Foreskin keratinocyte (primary cell): ENCODE measurements at places on chromosomes 16 and 17. TPM values are rescaled to one million over a fixed set of nuclear protein-coding genes. Genes with fewer than 3 reads are reported as not detected.

PLA2G10 gene
- 0.34 and 0.71 TPM in 2 replicates for total RNA-seq

ARL5C gene
- not detected in 2 replicates for total RNA-seq

CA7 gene
- total RNA-seq: not detected in 2 replicates

CRYBA1 gene
- not detected in 2 replicates for total RNA-seq

SLC12A4 gene
- total RNA-seq: 79.0 and 90.9 TPM in 2 replicates

HBQ1 gene
- 0.28 TPM in 1 of 2 replicates, not detected in the other for total RNA-seq

STAT3 gene
- total RNA-seq: 76.6 and 77.7 TPM in 2 replicates

STXBP4 gene
- total RNA-seq: 7.6 and 7.8 TPM in 2 replicates

KAT2A gene
- 31.6 and 35.0 TPM in 2 replicates for total RNA-seq

CCT6B gene
- 0.48 and 0.60 TPM in 2 replicates for total RNA-seq

HEXIM1 gene
- 23.0 and 25.6 TPM in 2 replicates for total RNA-seq

C16orf96 gene
- total RNA-seq: not detected in 2 replicates

KRT27 gene
- not detected in 2 replicates for total RNA-seq

YBX2 gene
- total RNA-seq: 0.32 and 0.88 TPM in 2 replicates

NPW gene
- 0.60 and 0.78 TPM in 2 replicates for total RNA-seq

LGALS9B gene
- total RNA-seq: 11.6 and 14.5 TPM in 2 replicates

TMEM219 gene
- 74.1 and 86.6 TPM in 2 replicates for total RNA-seq

CDIP1 gene
- total RNA-seq: 45.2 and 46.3 TPM in 2 replicates

CIITA gene
- 0.07 TPM in 1 of 2 replicates, not detected in the other for total RNA-seq

GLP2R gene
- total RNA-seq: not detected in 2 replicates

CRHR1 gene
- not detected in 2 replicates for total RNA-seq

NTN1 gene
- total RNA-seq: 0.78 and 0.85 TPM in 2 replicates

CCL18 gene
- total RNA-seq: not detected in 2 replicates

WDR90 gene
- total RNA-seq: 26.5 and 27.7 TPM in 2 replicates
